ENCODE measurements at places on chromosomes 2 and 18.

DNA sequence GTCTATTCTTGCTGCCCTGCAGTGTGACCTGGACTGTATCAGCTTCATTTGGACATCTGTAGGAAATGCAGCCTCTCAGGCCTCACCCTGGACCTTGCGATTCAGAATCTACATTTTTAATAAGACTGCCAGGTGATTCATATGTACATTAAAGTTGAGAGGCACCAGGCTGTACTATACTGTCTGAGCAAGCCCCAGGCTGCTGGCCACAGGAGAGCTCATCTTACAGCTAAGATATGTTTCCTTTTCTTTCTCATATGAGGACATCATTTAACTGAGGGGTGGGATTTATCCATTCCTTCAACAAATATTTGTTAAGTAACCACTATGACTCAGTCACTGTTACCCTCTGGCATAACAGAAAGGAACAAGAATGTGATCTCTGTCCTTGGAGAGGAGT, 78.2 kb upstream of the GCFC2 start:
- no peak for DNase-seq

DNA sequence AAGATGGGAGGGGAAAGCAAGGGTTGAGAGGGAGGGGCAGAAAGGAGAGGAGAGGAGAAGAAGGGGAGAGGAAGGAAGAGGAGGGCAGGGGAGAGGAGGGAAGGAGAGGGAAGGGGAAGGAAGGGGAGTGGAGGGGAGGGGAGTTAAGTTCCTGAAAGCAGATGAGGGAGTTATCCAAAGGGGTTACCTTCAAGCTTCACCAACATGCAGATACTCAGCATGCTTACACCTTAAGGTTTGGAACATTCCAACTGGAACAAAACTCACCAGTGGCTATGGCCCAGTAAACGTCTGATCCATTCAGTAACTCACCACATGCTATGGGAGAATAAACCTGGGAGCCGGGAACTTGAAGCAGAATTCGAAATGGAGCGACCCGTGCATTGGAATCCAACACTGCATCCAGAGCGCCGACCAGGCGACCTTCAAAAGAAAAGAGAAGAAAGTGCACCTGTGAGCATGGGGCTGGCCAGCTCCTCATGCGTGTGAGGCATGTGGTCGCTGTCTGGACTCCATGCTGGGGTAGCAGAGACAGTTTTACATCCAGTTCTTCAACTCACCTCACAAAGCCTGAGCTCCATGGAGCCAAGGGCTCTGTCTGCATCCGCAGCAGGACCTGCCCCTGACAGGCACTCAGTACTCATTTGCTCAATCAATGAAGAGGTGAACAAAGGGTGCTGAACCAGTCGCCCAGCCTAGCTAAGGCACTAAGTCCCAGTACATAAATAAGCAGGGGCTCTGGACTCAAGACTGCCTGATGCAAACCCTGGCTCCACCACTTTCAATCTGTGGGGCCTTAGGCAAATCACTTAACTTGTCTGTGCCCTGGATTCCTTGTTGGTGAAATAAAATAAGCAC, 61.0 kb downstream of the TBC1D8 start:
- DNase-seq = no peak

DNA sequence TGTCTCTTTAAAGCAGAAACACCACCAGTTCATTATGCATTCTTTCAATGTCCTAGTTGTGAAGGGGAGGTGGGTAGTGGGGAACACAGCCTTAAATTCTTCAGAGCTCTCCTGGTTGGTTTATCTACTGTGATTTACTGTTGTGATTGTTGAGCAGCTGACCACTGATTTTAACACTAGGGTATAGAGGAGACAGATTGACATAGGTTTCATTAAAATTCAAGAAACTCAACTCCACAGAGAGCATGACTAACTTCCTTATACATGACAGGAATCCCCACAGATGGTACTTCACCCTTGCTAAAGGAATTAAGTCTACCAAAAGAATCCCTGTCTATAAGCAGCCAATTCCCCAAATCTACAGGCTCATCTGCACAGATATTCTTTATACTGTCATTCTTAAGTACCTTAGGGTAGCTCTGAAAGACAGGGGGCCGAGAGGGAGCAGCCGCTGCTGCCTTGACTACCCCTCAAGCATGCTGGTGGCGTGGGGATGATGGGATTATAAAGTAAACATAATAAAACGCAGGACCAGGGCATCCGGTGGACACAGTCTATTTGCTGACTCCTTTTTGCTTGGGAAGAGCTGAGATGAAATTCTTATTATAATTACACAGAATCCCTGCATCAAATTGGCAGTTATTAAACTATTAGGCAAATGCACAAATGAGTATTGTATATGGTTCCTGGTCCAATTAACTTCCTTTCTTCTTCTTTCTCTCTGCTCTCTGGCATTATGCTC, 1377.6 kb upstream of the PIK3C3 start:
- no peak for DNase-seq

DNA sequence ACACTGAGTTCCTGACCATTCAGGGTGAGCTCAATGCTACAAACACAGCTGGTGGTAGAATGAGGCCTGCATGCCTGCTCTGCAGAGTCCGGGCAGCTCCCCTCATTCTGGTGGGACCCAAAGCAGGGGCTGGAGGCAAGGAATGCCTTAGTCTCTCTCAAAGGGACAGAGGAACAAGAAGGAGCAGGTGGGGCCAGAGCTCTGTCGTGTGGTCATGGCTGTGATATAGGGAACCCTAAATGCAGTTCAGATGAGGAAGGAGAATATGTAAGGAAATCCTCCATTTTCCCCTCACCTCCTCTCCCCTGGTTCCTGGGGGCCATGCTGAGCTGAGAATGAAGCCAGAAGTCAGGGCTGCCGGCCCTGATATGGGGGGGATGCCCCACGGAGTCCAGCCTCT, 334.3 kb downstream of the CYP26B1 start:
- DNase-seq = no peak

DNA sequence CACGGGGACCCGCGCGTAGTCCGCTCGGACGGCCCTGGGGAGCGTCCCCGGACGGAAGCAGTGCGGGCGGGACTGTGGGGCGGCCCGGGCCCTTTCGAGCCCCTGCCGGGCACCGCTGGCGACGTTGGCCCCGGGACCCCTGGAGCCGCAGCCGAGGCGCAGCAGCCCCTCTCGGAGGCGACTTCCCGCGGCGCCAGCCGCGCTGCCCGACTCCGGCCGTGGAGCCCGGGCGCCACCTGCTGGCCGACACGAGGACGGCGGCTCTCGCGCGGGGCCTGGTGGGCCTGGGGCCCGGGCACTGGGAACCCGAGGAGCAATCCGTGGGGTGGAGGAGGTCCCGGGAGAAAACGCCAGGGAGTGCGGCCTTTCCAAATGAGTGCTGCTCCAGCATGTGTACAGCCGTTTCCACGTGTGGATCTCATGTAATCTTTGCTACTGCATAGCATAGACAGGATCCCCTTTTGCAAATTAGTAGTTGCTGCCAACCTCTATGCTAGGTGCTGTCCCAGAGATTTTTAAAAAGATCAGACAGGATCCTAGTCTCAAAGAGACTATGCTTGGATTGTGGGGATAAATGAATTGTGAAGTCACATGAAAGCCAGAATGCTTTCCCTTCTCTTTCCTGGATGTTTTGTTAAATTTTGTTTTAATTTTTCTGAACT, 4.0 kb downstream of the ID2 start:
- DNase-seq = peak; percentile 65

DNA sequence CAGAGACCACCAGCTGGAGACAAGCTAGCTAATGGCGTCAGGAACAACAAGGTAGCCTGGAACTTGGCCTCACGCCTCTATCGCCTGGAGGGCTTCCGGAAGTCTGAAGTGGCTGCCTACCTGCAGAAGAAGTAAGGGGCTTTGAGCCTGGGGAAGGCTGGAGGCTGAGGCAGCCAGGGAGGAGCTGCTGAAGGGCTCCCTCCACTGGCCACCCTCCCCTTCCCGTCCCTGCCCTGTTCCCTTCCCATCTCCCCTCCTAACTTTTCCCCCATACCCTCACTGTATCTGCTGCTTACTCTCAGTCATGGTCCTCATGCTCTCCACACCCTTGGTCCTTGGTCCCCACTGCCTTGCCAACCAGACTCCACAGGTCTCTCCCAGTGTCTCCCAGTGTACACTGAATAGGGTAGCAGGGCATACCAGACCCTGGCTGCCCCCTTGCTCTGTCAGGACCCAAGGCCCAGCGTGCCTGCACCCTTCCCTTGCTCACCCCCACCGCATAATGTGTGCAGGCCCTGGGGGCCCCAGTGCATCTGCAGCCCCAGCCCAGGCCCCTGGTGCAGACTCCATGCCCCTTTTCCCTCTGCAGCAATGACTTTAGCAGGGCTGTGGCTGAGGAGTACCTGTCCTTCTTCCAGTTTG, 18.8 kb downstream of the PSD4 start:
- no peak for DNase-seq

GRCh38 chr2:204585930-204586329, 40.7 kb downstream of the PARD3B start:
- DNase-seq = no peak

GRCh38 chr18:41155025-41155424, 800.0 kb upstream of the PIK3C3 start:
- DNase-seq = no peak

DNA sequence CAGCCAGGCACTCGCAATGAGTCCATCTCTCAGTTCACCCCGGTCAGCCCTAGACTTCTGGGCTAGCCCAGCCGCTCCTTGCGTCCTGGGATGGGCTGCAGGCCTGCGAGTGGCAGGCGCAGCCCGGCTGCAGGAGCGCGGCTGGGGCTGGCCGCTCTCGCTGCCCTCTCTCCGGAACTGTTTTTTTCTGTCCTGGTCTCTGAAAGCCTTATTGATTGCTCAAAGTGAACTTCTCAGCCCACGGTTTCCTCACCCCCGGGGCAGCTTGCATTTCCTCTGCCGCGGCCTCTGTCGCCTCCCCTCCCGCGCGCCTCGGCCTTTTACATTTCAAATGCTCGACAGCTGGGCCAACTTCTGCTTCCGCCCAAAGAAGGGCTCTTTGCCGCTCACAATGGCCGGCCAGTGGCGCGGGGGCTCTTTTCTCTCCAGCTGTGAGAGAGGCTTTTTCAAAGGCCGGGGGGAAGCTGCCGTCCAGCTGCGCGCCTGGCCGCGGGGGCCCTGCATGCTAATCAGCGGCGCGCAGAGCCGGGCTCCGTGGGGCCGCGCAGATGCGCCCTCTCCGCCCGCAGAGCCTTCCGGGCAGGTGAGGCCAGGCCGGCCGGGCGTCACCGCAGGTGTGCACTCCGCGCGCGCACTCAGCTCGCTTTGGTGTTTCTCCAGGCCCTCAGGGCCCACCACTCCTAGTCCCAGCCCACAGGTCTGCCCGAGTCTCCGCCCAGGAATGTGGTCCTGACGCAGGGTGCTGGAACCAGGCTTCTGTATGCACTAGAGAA, 513.8 kb downstream of the RNF144A start:
- DNase-seq = no peak

DNA sequence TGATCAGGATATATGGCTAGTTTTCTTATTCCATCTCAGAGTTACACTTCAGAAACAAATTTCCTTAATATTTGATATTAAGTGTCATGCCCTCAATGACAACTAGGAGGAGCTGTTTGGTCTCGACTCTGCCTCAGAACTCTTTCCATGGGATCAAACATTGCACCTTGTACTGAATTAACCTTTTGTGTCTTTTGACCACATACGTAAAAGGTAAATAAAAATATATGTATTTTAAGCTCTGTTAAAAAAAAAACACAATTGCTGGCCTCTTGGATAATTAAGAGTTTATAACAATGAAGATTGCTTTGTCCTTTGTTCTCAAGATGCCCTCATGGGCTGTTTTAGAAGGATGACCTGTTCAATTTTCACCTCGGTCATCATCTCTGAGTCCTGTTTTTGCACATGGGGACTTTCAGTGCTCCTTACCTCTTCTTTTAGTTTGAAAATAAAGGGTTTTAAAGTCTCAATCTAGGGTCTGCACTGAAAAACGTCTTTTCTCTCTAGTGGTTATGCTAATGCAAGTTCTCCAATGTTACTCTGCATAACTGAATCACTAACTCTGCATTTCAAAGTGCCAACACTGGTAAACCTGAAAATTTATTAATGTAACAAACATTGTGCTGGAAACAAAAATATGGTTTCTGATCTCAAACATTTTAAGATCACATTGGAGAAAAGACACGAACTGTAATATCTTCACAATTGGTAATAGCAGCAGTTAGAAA, 18.8 kb upstream of the FN1 start:
- DNase-seq = no peak

GRCh38 chr18:8766559-8767293, 61.4 kb downstream of the MTCL1 start:
- no peak for DNase-seq

DNA sequence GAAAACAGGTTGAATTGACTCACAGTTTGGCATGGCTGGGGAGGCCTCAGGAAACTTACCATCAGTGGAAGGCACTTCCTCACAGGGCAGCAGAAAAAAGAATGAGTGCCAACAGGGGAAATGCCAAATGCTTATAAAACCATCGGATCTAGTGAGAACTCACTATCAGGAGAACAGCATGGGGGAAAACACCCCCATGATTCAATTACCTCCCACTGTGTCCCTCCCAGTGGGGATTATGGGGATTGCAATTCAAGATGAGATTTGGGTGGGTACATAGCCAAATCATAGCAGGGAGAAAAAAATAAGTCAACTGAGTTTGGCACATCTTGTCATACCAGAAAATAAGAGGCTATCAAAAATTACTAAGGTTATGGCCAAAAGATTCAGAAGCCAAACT, 96.3 kb downstream of the TRIP12 start:
- DNase-seq = no peak

DNA sequence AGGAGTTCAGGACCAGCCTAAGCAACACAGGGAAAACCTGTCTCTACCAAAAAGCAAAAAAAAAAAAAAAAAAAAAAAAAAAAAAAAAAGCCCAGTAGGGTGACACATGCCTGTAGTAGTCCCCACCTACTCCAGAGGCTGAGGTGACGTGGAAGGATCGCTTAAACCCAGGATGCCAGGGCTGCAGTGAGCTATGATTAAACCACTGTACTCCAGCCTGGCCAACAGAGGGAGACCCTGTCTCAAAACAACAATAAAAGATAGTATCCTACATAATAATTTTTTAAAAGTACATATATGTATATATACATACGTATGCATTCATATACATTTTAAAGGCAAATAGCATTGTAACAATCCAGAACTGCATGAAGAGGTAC, 51.7 kb downstream of the SOS1 start:
- no peak for DNase-seq

DNA sequence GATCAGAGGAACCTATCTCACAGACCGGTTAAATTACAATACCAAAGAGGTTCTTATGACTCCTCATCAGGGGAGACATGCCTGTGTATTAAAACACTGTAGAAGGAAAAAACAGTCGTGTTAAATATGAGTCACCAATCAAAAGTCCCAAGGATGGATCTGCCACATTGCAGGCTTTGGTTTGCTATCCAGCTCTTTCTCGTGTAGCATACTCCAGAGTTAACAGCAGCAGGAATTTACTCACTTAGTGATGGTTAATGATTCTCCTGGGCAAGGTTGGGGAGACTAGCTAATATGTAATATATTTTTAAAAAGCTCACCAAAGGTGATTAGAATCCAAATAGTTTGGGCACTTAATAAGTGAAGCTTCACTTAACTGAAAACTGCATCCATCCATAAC, 109.7 kb downstream of the MBD5 start:
- no peak for DNase-seq

GRCh38 chr2:165776013-165776412, 18.0 kb downstream of the GALNT3 start:
- DNase-seq = no peak

GRCh38 chr2:150605664-150606063, 118.2 kb upstream of the RND3 start:
- no peak for DNase-seq

All from GM12892 (cell line).